ENCODE measurements at places on chromosomes 4 and X.

- DNase-seq, result no peak
Observed at GRCh38 chr4:119189638-119190037, 22.9 kb upstream of the USP53 start.

DNA sequence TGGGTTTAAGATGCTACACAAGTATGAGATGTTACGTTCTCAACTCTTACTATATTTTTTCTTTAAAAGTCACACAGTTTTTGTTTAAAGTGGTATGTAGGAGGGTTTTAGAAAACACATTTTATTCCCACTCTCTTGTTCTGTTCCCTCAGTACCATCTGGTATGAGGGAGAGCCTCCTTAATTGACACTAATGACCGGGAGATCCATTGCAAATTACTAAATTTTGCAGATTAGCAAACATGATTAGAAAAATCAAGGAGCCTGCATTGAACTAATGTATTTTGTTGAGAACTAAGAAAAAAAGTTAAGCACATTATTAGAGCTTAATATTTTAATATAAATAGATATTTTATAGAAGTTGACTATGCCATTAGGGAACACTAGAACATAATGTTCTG lies 87.3 kb upstream of the UNC5C start:
- no peak for DNase-seq

DNA sequence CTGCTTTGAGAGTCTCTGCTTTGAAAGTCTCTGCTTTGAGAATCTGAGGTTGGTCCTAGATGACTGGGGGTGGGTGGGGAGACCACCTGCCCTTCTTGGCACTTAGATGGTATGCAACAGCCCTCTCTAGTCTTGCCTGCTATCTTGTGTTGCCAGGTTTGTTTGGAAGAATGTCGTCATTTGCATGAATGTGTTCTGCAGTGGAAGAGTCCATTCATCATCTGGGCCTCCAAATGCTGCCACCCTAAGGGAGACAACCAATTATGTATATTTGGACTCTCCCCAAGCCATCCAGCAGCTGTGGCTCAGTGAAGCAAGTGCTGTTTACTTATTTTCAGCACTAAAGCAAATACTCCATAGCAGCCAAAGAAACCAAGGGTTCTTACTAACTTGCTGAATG lies 44.6 kb upstream of the TRPC5OS start:
- DNase-seq, result no peak

DNA sequence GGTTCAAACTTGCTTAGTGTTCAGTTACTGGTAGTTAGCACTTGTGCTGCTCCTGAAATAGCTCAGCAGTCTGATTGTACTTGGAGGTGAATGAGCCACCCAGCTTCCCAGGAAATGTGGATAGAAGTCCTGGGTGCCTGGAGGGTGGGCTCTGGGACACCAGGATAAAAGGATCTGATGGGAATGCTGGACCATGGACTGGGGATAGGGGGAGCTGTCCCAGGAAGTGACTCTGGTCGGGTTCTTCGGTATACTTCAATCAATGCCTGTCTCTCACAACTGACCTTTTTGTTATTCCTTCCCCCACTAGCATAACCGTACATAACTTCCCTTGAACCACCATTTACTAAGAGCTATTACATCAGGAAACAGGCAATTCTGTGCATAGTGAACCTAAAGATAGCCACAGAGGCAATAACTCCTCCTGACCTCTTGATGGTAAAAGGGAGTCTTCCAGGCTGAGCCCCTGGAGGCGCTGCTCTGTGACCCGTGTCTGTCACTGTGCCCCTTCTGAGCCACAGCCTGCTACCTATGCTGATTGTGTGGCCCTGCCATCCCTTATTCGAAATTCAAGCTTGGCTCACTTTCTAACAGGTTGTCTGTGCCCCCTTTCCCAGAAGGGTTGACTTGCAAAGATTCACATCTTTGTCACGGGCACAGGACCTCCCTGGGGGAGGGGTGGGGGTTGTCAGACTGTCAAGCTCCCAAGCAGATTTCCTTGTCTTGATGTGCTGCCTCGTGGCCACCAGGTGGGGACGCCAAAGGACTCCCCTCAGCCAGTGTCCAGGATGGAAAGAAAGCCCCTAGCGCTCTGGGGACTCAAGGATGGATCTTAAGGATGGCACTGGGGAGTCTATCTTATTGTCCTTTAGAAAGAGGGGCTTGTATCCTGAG lies 24.5 kb upstream of the WDR1 start:
- DNase-seq, result no peak

- DNase-seq, result no peak
Observed at GRCh38 chr4:65789341-65789740, 119.1 kb upstream of the EPHA5 start.

- no peak for DNase-seq
Observed at GRCh38 chr4:169428376-169428775, 157.6 kb upstream of the SH3RF1 start.

- no peak for DNase-seq
Observed at GRCh38 chrX:20352935-20353336, 86.2 kb upstream of the RPS6KA3 start.

DNA sequence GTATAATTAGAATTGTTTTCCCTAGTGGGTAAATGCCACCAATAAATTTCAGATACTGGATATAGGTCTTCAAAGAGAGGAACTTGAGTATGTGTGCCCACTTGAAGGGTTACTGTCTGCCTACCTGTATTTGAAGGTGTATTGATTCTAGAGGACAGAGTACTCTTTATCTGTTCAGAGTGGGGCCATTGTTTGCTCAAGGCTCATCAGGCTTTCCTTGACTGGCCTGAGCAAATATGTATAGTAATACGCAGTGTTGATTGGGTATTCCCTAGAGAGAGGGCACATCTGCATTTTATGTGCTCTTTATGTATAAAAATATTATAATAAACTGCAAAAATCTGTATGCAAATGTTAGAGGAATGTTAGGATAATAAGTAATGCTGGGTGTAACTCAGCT lies 23.7 kb downstream of the RP2 start:
- DNase-seq, result no peak

- no peak for DNase-seq
Observed at GRCh38 chr4:99894998-99895397, 771 bp upstream of the LAMTOR3 start.

DNA sequence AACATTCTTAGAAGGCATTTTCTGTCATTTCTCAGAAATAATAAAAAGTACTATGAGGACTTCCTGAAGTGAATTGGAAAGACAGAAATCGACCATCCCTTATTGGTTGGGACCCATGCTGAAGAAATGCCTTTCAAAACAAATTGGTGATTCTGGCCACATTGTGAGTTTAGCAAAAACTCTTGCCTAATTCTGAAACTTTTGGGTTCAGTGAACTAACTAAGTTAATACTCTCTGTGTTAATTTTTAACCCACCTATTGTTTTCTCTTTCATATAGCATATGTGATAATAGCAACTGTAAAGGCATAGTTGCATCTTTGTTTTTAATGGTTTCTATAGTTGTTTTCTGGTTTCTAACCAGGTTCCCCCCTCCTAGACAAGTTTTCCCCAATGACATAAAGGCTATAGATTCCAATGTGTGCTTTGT lies 129.3 kb upstream of the FAT1 start:
- no peak for DNase-seq

GRCh38 chrX:110794601-110795000 lies 1.0 kb downstream of the CHRDL1 start:
- DNase-seq, result no peak
